Stimulated activated CD4-positive, alpha-beta T cell treated with anti-CD3 and anti-CD28 coated beads, Interleukin-1b, Interleukin-23, amount 100 ng/mL, for 4 hours (primary cell): ENCODE measurements at places on chromosomes 5 and 9.

GRCh38 chr5:5634817-5635216, 212.3 kb downstream of the ICE1 start:
- DNase-seq: no peak

DNA sequence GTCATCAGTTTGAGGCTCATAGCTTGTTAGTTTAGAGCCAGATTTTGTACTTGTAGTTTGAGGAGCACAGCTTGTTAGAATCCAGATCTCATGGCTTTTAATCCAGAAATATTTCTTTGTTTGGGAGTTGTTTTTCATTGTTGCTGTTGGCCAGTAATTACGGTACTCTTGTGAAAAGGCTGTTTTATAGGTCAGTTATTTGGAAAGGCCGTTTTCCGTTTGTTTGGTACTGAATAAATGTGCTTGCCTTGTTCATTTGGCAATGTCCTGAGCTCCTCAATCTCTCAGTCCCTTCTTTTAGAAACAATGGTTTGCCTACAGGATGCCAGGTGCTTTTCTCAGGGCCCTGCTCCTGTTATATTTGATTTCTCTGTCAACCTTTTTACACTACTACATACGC, 4.5 kb upstream of the MOB3B start:
- DNase-seq: no peak

- DNase-seq: no peak
Observed at GRCh38 chr5:139652788-139653241, 4.7 kb downstream of the CXXC5 start.

DNA sequence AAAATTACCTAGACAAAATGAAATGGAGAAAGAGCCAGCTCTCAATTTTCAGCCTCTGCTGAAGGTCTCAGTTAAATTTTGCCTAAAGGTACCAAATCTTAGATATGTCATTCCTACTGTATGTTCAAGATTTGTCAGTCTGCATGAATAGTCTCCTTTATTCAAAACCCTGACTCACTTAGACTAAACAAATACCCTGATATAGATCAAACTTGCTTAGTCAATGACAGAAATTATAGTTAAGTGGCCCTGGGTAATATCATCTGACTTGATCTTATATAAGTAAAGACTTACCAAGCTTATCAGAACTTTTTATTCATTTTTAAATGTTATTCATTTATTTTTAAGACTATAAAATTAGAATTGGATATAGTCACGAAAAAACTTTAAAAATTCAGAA, 12.2 kb downstream of the MEGF9 start:
- no peak for DNase-seq
